ENCODE measurements at places on chromosomes 16 and 17.

GRCh38 chr17:61452301-61453290, at the start of gene TBX4:
TSS of gene TBX4 (plus strand) at chr17:61452422. CDS start at chr17:61456491, 4,069 bp downstream.
- no peak for DNase-seq

GRCh38 chr17:31198026-31198425, 99.0 kb downstream of the OMG start:
- no peak for DNase-seq

GRCh38 chr16:4018391-4018790, 97.9 kb downstream of the ADCY9 start:
- DNase-seq, result no peak

GRCh38 chr16:17839272-17839671, 368.5 kb upstream of the XYLT1 start:
- no peak for DNase-seq

- no peak for DNase-seq
These were observed 363.6 kb downstream of the HS3ST3B1 start for GRCh38 chr17:14664511-14664910.

GRCh38 chr16:66950971-66951790, 9.9 kb upstream of the CES3 start:
- no peak for DNase-seq

DNA sequence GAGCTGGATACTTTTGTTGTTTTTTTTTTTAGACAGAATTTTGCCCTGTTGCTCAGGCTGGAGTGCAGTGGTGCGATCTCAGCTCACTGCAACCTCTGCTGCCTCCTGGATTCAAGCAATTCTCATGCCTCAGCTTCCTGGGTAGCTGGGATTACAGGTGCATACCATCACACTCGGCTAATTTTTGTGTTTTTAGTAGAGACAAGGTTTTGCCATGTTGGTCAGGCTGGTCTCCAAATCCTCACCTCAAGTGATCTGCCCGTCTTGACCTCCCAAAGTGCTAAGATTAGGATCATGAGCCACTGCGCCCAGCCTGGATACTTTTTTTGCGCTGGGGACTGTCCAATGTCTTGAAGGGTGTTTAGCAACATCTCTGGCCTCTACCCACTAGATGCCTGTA, 32.6 kb upstream of the XYLT1 start:
- no peak for DNase-seq

DNA sequence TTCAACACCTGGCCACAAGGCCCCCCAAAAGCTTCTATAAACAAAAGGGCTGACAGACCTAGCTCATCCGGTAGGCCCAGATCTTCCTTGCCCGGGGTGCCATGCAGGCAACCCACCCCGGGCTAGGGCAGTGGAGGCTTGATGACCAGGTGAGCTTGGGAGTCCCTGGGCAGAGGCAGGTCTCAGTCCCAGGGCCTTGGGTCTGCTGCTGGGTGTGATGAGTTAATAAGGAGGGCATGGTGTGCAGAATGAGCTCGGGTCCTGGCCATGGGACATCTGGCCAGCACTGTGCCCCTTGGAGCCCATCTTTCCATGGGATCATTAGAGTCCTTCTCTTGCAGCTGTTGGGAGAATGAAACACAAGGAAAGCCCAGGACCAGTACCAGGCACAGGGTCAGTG, 20.2 kb upstream of the MPRIP start:
- no peak for DNase-seq

DNA sequence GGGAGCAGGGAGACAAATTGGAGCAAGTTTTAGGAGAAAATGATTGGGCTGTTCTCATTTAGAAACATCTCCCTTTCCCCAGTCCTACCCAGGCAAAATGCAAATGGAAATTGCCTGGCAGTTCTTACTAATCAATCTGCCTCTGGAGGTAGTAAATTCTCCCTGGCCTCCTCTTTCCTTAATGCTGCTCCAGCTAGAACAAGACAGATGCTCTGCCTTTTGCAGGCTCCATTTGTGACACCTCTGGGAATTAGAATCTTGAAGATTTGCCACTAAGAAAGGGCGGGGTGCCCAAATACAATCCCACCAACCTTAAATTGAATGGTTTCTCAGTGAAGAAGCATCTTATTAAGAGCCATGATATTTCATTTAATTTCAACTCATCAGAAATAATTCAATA, 377.7 kb upstream of the CDH11 start:
- no peak for DNase-seq

DNA sequence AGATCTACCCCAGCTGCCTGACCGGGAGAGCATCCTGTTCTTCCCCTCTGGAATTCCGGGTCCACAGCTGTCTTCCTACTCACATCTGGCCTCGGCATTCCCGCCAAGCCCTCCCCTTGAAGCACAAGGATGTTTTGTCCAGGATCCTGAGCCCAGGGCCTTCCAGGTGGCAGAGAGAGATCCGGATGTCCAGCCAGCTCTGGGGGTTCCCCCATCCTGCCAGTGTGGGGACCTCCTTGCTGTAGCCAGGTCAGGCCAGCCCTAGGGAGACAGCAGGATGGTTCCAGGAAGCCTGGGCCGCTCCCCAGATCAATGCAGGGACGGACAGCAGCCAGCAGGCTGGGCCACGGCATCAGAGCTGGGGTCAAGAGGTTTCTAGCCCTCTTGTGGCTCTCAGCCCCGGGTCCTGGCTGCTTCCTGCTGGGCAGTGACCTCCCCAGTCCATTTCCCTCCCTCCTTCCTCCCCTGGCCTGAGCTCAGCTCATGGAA, 55.3 kb downstream of the SOCS3 start:
- DNase-seq, result no peak

DNA sequence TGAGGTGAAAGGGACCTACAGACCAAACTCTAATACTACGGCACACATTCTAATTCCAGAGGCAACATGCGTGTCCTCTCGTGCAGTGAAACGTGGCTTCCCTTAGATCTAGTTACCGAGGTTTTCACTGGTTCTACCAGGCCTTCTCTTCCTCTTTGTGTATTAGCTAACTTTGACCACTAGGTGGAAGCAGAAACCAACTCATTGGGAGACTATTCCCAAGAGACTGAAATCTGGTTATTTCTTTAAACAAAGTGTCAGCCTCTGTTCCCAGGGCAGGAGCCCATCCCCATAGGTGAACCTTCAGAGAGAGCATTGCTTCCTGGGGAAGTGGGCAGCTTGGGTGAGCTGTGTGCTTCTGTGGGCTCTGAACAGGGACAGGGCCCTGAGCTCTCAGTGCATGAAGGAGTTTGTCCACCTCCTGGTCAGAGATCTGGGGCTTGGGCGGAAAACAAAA, 19.7 kb upstream of the RCVRN start:
- peak; percentile 35 for DNase-seq

DNA sequence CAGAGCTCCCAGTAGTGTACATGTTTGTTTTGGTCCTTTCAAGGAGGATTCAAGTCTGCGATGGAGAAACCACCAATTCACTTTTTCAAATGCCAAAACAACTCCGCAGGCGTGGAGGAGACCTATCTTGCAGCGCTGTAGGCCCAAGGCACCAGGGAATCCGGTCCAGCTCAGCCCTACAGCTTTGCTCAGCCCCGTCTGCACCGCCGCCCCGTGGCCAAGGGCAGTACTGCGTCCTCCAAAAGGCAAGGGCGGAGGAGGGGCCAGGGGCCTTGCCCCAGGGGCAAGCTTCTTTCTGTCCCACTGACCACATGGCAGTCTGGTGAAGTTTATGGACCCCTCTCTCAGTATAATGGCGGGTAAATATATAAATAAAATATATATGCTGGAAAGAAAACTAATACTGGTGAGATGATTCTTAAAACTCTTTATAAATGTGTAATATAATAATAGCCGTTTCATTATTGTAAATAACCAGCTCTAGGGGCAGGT, 709 bp upstream of the CD300LG start:
- DNase-seq, result no peak

GRCh38 chr16:30443631-30444030, 2.0 kb downstream of the SEPHS2 start:
- DNase-seq, result no peak

DNA sequence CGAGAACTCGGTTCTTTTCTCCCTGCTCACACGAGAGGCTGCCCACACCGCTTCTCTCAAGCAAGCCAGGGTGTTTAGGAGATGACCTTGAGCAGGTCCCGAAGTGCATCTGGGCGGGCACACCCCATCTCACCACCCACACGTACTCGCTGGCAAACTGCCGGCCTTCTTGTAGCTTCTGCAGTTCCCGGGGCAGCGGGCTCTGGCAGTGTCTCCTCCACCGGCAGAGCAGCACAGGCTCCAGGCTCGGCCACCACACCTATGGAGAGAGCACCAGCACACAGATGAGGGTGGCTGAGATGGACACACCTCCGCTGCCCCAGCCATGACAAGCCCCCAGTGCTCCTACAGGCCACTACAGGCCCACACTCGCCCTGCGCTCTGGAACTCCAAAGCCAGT, 23.5 kb downstream of the ZNF276 start:
- DNase-seq, result no peak

- no peak for DNase-seq
These were observed 1.0 kb downstream of the LYRM1 start for GRCh38 chr16:20901436-20902112.

GRCh38 chr17:2347805-2348685, 10.7 kb downstream of the SGSM2 start:
- peak; percentile 24 for DNase-seq

GRCh38 chr16:71327720-71328119, 30.8 kb upstream of the CALB2 start:
- no peak for DNase-seq

DNA sequence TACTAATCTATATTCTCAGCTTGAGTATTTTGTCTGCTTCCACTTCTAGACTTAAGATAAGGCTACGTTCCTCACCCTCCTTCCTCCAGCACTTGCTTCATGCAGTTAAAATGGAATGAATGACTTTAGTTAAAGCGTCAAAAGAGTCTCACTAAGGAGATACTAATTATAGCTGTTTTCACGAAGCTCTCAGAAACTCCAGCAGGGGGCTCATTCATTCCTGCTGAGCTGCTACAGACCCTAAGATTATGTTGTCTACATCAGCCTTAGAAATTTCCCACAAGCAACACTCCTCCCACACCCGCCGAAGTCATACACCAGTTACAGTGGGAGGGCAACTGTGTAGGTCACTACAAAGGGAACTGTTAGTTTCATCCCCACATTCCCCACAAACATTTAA, 57.0 kb upstream of the KIFC3 start:
- no peak for DNase-seq

DNA sequence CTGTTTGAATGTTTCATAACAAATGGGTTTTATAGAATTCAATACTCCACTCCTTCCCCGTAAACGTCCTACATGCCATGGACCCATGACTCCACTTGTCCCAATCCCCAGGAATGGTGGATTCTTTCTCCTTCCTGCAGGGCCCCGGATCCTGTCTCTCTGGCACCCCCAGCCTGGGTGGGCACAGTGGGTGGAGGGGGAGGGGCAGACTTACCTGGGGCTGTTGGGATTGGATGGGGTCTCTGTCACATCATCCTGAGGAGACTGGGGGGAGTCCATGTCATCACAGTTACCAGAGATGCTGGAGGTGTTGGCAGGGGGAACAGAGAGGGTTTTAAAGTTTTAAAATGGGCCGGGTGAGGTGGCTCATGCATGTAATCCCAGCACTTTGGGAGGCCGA, 13.2 kb downstream of the TRPV3 start:
- DNase-seq, result no peak
